ENCODE measurements at places on chromosomes 3 and 15. TPM values are rescaled to one million over a fixed set of nuclear protein-coding genes. Genes with fewer than 3 reads are reported as not detected.

DNA sequence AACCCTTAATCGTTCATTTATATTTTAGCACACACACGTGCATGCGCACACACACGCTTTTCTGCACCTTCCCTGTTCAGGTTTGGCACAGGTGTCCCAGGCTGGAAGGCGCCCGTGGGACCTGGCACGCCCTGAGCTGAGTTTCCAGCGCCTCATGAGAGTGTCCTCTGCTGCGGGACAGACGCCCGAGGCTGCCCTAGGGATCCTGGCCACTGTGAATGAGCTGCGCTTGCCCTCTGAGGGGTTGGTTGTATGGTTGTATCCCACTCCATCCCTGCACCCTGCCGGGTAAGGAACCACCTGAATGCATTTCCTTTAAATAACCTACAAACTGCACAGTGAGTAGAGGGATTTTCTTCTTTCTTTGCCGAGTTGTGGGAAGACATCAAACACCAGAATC is 12.2 kb upstream of the MEX3B start:
- DNase-seq, result no peak

The CD80 gene
- total RNA-seq, result 0.16 TPM

DNA sequence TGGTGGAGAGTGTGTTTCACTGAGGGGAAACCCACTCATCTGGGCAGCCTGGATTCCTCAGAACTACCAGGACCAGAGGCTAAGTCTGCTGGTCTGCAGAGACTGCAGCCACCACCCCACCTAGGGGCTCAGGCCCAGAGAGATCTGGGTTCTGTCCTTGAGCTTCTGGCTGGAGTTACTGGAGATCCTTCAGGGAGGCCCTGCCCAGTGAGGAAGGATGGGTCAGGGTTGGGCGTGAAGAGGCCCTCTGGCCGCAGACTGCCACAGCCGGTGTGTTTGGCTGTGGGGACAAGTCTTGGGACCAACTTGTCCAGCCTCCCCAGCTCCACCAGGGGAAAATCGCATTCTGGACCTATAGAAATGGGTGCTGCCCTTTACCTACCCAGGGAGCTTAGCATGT is 235.3 kb upstream of the CBLB start:
- no peak for DNase-seq

DNA sequence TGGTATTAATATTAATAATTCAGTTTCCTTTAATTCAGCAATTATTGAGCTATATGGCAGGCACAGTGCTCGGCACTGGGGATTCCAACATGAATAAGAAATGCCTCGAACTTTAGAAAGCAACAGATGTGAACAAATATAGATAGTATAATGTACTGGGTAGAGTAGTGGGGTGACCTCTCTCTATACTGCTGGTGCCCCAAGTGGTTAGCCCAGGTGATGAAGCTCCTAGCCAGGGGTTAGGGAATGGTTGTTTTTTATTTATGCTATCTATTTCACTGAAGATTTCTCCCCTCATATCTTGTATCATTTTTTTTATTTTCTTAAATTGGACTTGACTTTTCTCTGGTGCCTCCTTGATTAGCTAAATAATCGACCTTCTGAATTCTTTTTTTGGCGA is 62.1 kb downstream of the BHLHE40 start:
- no peak for DNase-seq

- no peak for DNase-seq
Observed at GRCh38 chr15:54304321-54304720, 326.1 kb downstream of the UNC13C start.

GRCh38 chr3:32442766-32443165 is 51.1 kb downstream of the CMTM7 start:
- DNase-seq, result no peak

DNA sequence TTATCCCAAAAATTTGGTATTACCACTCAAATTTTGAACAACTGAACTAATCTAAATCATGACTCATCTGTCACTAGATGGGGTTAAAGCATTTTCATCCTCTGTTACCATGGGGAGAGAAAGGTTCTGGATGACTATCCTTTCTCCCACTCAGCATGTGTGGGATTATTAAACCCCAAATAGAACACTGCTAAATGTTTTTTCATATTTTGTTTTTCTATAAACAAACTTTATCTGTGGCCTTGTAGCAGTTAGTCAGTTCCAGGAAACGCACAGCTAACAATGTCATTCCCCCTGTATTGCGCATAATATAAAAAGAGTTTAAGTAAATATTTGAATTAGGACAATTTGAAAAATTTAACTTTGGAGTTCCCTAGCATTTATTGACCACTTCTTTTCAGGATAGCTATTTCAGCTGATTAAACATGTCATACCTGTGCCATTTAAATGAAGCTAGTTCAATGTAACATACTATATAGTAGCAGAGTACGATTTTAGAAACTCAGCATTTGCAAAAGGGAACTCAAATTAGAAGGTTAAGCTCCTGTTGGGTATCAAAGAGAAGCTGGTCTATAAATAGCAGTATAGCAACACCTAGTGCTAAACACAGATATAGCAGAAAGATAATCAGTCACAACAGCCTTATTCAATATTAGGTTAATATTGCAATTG is 9.2 kb upstream of the TMEM212 start:
- no peak for DNase-seq

- no peak for DNase-seq
Observed at GRCh38 chr3:43689766-43690399, 855 bp upstream of the ABHD5 start.

The OXTR gene
- 0.18 TPM for total RNA-seq

DNA sequence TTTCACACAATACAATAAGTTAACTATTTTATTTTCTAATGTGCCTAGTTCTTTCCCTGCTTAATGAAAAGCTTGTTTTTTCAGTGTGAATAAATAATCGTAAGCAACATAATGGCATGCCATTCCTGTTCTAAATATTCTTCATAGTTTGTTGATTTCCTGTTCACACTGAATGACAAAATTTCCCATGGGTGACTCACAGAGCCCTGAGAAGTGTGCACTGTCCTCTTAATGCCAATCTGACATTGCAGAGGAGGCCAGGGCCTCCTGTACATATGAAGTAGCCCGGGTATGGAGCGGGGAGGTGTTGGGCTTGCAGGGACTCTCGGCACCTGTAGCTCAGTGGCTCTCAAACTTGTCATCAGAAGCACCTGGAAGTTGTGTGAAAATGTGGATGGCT is 24.3 kb downstream of the CCR3 start:
- no peak for DNase-seq

GRCh38 chr15:69518806-69519205 is 66.2 kb downstream of the RPLP1 start:
- DNase-seq, result no peak

DNA sequence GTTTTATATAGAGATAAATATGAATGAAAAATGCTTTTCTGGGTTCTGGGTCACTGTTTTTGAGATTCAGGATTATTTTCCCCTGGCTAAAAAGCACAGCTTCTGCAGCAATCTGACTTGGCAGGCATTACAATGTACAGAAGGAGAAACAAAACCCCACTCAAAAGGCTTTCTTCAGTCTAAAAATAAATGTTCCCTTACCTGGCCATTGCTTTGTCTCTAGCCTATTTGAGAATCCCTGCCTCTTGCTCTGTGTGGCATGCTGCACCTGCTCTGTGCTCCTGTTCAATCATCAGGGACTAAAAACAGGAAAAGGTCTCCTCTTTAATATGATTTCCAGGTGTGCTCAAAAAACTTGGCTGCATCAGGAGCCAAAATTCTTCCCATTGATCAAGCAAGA is 187.4 kb upstream of the STAC start:
- DNase-seq, result no peak

- DNase-seq, result no peak
Observed at GRCh38 chr15:66662522-66662921, 39.5 kb upstream of the SMAD6 start.

GRCh38 chr3:186534113-186534669 is 10.0 kb downstream of the CRYGS start:
- peak; percentile 31 for DNase-seq

GRCh38 chr3:146142757-146143156 is 18.2 kb downstream of the PLOD2 start:
- DNase-seq, result no peak

GRCh38 chr3:129070086-129070885 is 9.7 kb downstream of the GP9 start:
- DNase-seq, result no peak

DNA sequence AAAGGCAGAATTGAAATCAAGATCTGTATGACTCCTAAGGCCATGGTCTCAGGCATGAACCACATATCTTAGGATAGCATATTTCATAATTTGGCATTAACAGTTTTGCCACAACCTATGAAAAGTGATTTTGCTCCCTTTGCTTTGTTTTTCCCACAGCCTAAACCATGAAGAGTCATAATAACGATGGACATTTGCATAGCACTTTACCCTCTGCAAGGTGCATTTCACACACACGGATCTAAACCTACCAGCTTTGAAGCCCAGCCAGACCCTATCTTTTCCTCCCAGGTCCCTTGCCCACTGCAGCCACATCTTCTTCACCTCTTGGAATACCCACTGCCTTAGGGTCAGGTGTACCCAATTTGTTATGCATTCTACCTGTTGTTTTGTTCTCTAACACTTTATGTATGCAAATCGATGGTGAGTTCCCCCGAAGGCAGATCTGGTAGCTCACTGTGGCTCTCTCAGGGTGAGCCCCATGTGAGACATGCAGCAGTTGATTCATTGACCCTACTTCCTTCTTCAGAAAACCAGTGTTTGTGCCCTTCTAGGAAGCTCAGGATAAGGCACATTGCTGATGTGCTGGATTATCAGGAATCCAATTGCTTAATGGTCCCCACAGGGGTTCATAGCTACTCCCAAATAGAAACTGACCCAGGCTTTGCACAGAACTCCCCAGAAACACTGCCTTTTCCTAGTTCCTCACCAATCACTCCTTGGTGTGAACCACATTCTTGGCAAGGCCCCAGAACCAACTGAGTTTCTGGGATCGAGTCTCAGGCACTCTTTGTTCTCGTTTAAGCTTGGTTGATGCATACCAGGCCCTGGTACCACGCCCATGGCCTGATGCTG is 8.7 kb downstream of the ARHGAP31 start:
- no peak for DNase-seq

The TFRC gene
- 52.9 TPM for total RNA-seq

GRCh38 chr3:139521144-139521543 is 18.4 kb downstream of the RBP1 start:
- no peak for DNase-seq

DNA sequence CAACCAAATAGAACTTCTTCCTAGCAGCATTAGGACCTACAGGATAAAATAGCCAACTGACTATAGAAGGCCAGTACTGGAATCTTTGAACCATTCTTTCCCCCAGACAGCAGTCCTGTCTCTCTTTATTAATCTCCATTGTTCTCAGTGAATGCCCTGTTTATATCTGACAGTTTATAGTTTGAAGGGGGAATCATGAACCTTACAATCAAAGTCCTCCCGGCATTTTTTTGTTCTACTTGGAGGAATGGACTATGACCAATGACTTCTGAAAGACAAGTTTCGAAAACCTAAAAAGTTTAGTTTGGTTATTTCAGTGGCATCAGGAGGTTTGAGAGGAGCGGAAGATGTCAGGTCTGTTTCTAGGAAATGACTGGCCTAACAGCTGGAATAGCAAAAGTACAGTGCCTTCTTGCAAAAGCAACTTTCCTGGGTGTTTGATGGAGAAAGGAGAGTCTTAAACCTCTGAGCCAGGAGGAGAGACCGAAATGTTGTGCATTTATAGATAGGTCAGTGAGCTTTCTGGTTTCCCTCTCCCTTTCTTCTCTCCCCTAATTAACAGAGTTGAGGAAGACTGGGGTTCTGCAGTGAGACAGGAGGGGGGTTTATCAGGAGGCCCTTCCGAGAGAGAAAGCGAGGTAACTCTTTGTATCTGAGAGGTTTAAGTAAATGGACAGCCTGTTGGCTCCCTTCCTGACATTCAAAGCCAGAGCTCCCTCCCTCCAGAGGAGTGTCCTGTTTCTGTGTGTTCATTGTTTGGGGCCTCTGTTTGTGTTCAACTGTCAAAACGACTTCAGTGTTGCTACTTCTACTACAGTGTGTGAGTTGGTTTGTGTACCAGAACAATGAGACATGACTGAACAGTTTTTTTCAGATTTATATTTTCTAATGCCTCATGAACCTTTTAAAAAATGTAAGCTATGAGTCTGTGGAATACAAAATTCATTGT is 383.0 kb upstream of the RARB start:
- DNase-seq, result no peak
